NCI-H345 (cell line): ENCODE measurements at places on chromosomes 12 and 14.

DNA sequence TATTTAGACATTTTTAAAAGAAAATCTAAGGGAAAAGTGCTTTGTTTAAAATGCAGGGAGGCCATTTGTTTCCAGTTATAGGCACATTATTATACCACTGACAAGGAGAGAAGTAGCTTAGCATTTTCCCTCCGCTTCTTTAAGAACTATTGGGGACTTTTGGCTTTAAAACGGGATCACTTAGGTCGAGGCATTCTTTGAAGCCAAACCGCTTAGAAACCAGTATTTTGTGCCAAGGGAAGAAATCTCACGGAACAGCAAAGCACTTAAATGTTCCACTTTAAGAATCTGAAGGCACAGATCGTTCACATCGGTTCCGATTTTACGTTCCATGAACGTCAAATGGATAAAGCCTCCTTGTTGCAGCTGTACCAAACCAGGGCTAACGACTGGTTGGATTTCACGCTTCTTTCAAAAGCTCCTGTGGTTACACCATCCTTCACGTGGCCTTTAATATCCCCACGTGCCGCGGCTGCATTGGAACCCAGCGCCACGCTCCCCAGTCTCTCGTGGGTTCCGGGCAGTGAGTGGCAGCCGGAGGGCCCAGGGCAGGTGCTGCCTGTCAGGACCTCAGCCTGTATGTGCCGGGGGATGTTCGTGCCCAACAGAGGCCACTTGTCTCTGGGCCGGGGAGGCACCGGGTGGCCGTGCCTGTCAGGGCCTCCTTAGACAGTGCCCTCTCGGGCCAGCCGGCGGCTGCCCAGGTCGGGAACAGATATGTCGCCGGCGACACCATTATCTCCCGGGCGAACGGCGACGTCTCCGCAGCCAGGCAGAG, 195.4 kb downstream of the KIF26A start:
- DNase-seq, result no peak

DNA sequence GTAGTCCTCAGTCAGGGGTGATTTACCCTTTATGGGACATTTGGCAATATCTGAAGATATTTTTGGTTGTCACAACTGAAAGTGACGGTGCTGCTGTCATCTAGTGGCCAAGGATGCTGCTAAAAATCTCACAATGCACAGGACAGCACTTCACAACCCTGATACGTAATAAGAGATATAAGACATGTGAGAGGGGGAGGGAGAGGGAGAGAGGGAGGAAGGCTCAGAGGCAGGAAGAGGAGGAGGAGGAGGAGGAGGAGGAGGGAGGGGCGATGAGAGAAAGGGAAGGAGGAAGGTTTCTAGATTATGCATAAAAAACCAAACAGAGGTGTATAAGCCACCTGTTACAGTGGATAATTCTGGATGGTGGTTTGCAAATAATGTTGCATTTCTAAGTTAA, 14.3 kb downstream of the MYL2 start:
- DNase-seq, result no peak

GRCh38 chr14:33634631-33635030, 316.2 kb downstream of the EGLN3 start:
- no peak for DNase-seq

DNA sequence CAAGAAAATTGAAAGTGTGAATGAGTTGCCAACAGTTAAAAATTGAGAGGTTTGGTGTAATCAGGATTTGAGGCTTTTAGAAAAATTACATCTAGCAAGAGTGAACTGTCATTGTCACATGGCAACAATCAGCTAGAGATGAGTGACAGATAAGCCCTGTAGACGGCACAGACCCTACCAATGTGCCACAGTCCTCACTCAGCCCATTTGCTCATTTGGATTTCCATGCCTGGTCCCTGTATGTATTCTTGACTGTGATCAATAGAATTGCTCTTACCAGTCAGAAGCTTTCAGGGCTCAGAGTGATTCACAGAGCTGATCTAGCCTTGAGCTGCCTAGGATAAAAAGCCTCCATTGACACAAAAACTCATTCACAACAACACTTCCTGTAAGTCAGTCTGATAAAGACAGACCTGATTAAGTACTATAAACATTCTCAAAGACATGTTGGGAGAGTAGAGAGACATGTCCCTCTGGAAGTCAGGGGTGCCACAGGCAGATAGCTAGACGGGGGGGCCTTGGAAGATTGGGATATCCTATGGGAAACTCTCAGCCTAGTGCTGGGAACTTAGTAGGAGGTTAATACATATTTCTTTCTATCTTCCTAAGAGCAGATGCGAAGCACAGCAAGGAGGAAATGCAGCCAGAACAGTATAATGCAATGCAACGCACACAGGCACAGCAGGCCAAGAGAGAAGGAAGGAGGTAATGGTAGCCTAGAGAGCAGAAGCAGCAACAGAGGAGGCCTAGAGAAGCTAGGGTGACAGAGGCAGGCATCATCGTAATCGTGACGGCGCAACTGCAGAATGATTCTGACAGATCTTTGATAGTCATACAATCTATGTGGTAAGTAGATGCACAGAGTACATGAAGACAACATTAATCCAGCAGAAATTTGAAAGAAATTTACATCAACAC, 2.0 kb upstream of the PELI2 start:
- DNase-seq, result no peak

- DNase-seq, result no peak
These were observed 7.5 kb upstream of the PRKAG1 start for GRCh38 chr12:49026101-49026500.

- peak; percentile 88 for DNase-seq
These were observed 15.1 kb downstream of the CCDC177 start for GRCh38 chr14:69559581-69560011.

DNA sequence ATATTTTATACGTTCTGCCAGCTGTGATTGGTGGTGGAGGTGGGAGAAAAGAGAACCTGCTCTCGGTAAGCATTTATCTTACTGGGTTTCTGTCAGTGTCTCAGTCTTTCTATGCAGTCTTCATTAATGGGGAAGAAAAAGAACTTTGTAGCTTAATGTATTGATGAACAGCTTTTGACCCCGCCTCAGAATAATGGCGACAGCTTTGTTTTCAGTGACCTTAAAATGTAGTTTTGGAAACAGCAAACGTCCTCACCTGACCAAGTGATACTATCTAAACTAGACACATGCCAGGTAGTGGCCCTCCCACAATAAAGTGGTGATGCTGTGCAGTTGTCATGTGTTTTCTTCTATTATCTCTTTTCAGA, 1.4 kb downstream of the DACT1 start:
- no peak for DNase-seq

DNA sequence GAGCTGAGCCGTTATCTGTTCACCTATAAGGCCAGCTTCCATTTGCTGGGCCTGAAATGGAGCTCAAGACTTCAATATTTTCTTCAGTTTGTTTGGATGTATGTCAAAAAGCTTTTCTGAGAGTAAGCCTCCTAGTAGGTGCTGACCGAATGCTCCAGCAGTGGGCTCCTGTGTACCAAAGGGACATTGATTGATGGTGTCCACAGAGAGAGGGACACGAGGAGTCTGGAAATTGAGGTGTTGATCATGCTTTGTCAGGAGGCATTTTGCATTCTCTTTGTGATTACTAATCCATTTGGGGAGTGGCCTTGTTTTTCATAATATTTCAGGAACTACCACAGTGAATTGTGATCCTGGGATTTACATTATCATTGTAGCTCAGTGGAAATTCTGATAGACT, 107.7 kb upstream of the SLC38A2 start:
- DNase-seq, result no peak

DNA sequence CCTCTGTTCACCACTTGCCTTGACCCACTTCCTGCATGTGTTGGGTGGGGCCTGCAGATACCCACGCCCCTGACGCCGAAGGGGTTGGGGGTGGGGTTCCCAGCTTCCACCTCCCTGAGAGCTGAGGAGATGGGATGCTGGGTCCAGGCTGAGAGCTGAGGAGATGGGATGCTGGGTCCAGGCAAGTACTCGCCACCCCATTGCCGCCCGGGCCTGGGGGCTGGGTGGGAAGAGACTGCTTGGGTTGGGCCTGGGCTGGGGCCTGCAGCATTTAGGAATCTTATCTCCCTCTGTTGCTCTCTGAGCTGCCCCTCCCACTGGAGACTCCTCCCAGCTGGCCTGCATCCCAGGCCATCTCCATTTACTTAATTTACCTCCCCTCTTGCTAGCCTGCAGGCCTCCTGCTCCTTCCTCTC, 17.4 kb downstream of the TEAD4 start:
- no peak for DNase-seq

GRCh38 chr12:39763071-39763889, 143.7 kb upstream of the ABCD2 start:
- peak; percentile 1 for DNase-seq

DNA sequence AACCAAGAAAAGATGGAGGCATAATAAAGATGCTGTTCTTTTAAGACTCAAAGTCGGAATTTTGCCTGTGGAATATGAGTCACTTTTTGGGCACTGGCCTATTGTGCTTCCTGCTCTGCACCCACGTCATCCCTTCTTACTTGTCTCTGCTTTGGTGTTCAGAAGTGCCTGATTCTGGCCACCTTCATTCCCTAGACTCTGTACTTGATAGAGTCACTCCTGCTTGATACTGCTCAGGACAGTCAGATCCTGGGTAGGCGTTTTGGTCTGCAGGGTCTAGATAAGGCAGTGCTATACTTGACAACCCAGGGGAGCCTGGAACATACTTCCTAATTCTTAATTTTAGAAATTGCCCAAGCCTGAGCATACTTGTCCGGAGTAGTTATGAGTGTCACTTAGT, 1.9 kb downstream of the LRRK2 start:
- no peak for DNase-seq

DNA sequence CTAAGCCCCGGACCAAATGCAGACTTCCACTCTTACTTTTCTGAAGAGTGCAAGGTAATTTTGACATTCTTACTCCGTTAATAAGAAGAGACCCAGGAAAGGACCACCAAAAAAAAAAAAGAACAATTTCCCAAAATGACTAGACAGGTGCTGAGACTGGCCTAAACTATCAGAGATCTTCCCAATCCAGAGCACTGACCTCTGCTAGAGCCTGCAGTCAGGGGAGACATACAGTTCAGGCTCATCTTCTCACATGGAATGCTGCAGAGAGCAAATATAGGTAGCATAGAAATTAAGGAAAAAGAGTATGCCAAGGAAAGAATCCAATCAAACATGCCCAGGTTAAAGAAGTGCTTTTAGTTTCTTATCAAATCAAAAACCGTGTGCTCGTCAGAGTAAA, 148.9 kb upstream of the SLCO1C1 start:
- no peak for DNase-seq

- DNase-seq, result no peak
These were observed 256.0 kb downstream of the PPFIA2 start for GRCh38 chr12:81502912-81503695.

GRCh38 chr12:124553862-124554428, 13.5 kb downstream of the NCOR2 start:
- DNase-seq, result no peak

DNA sequence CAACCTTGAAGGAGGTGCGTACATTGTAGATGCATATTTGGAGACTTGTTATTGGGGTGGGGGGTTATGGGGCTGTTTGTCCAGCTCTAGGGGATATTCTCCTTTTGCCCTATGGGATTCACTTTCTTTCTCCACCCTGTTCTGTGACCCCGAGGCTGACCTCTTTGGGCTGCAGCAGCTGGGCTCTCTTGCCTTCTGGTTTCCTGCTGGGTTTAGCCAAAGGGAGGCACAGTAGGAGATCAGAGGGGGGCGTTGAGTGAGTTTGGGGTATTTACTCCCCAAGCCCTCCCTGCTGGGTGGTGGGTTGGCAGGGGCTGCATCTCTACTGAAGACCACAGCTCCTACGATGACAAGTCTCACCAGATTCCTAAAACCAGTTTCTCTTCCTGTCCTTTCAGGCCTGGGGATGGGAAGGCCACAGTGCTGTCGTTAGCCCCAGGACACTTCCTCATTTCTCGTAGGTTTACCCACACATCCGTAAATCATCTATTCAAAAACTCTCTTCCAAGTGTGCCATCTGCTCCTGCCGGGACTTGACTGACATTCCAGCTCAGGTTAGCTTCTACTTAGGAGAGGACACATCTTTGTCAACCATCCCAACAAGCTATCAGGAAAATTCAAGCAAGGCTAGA, 127.1 kb downstream of the TMEM30B start:
- no peak for DNase-seq

GRCh38 chr14:69708586-69709560, 58.1 kb upstream of the SRSF5 start:
- peak; percentile 17 for DNase-seq

GRCh38 chr12:8887285-8887715, 27.0 kb upstream of the PHC1 start:
- DNase-seq, result no peak

GRCh38 chr14:32648434-32648833, 290.2 kb upstream of the NPAS3 start:
- DNase-seq, result no peak

- no peak for DNase-seq
These were observed 478.9 kb upstream of the MGAT4C start for GRCh38 chr12:86735072-86735471.

DNA sequence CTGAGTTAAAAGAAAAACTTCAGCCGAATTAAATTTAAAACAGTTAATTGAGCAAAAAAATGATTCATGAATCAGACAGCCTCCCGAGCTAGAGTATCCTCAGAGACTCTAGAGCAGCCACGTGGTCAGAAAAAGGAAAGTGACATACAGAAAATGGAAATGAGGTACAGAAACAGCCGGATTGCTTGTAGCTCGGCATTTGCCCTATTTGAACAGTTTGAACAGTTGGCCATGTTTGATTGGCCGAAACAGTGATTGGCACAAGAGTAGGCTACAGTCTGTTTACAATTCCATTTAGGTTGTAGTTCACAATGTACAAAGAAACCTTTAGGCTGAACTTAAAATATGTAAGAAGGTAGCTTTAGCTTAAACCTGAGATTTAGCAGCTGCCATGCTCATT, 12.9 kb upstream of the OXA1L start:
- no peak for DNase-seq

DNA sequence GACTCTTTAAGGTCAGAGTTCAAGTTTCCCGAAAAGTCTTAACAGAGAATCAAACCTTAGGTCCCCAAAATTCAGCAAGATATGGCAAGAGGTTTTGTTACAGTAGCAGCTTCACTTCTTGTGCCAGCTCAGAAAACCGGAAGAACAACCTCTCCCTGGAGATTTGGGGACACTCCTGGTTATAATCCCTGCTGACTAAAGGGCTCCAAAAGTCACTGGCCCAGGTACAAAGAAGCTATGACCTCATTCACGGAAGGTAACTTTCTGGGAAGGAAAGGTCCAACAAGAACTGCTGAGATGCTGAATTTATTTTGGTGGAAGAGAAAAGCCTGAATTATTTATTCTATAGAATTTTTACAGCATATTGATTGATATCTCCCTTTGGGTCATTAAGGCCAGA, 55.6 kb upstream of the DIO2 start:
- DNase-seq, result no peak

DNA sequence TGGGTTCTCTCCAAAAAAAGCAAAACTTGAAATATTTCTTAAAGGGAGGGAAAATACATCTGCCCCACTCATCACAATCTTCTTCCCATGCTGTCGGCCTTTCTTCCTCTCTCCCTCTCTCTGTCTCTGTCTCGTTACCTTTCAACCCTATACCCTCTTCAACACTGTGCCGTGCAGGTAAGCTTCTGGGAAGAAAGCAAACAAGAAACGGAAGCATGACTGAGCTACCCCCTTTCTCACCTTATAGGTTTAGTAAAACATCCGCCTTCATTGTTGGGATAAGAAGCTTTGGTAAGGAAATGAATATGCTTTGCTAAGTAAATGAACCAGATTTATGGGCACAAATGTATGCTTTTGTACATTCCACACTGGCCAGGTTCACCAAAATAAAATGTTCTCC, 63.0 kb downstream of the TMEM30B start:
- no peak for DNase-seq
